Osteoblast (primary cell): ENCODE measurements at places on chromosomes 4 and X. TPM values are rescaled to one million over a fixed set of nuclear protein-coding genes. Genes with fewer than 3 reads are reported as not detected.

GRCh38 chrX:25079020-25079419 is 63.3 kb upstream of the ARX start:
- DNase-seq: no peak

- peak; percentile 15 for DNase-seq
These were observed 85.1 kb downstream of the KIT start for GRCh38 chr4:54742636-54743399.

- no peak for DNase-seq
These were observed 30.4 kb downstream of the PGRMC1 start for GRCh38 chrX:119266364-119266995.

DNA sequence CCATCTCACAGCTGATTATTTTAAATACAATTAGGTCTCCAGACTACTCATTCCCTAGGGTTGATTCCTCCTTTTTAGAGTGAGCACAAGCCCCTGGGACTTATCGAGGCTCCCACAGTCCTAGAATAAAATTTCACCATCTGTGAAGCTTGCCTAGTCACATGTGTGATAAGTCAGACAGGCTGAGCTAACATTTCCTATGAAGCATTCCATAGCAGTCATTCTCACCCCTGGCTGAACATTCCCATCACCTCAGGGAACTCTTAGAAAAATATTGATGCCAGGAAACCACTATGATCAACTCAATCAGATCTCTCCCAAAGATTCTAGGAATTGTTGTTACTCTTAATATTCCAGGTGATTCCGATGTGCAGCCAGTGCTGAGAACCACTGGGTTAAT is 37.7 kb downstream of the ARHGEF9 start:
- peak; percentile 57 for DNase-seq

The ERVMER34-1 gene
- not detected in 2 replicates for total RNA-seq

The MAGEA8 gene
- not detected in 2 replicates for total RNA-seq

The HSD17B13 gene
- total RNA-seq: under 0.01 TPM in 2 replicates

The CT45A2 gene
- total RNA-seq: not detected in 2 replicates

The PGK1 gene
- 126 and 206 TPM in 2 replicates for total RNA-seq

The HSFX2 gene
- total RNA-seq: 0.36 TPM in 1 of 2 replicates, not detected in the other
